ENCODE measurements at places on chromosomes 1 and 21. TPM values are rescaled to one million over a fixed set of nuclear protein-coding genes. Genes with fewer than 3 reads are reported as not detected.

VANGL2 gene
- 18.8 TPM for polyA plus RNA-seq

GRCh38 chr1:209790286-209791193, 6.2 kb upstream of the C1orf74 start:
- peaks cover 68% of the 10 kb centered on the region for H3K36me3 ChIP-seq
- no peak overlapping the region for H3K4me3 ChIP-seq
- no peaks in the 10 kb centered on the region for H3K27me3 ChIP-seq
- H3K27ac ChIP-seq: peak overlapping the region; percentile 78
- DNase-seq: peak; percentile 96

DNA sequence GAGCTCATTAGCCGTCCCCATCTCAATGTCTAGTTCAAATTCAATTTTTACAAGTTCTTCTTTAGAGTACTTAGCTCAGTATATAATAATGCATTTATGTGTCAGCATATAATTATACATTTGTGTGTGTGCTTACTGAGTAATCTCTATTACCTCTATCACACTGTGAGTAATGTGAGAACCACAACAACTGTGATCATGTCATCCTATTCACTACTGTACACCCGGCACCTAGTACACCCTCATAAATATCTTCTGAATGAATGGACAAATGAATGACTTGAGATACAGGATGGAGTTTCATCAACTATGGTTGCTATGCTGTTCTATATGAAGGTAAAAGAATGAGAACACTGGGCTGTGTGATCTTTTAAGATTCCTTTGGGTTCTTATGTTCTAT, 124.0 kb downstream of the GPATCH2 start:
- no peak overlapping the region for H3K27ac ChIP-seq
- no peaks in the 10 kb centered on the region for H3K27me3 ChIP-seq
- H3K4me1 ChIP-seq: no peaks in the 10 kb centered on the region

GRCh38 chr1:61445269-61445825, 279.6 kb downstream of the TM2D1 start:
- no peak overlapping the region for H3K4me3 ChIP-seq
- H3K27ac ChIP-seq: no peak overlapping the region
- DNase-seq: no peak
- H3K27me3 ChIP-seq: no peaks in the 10 kb centered on the region

DNA sequence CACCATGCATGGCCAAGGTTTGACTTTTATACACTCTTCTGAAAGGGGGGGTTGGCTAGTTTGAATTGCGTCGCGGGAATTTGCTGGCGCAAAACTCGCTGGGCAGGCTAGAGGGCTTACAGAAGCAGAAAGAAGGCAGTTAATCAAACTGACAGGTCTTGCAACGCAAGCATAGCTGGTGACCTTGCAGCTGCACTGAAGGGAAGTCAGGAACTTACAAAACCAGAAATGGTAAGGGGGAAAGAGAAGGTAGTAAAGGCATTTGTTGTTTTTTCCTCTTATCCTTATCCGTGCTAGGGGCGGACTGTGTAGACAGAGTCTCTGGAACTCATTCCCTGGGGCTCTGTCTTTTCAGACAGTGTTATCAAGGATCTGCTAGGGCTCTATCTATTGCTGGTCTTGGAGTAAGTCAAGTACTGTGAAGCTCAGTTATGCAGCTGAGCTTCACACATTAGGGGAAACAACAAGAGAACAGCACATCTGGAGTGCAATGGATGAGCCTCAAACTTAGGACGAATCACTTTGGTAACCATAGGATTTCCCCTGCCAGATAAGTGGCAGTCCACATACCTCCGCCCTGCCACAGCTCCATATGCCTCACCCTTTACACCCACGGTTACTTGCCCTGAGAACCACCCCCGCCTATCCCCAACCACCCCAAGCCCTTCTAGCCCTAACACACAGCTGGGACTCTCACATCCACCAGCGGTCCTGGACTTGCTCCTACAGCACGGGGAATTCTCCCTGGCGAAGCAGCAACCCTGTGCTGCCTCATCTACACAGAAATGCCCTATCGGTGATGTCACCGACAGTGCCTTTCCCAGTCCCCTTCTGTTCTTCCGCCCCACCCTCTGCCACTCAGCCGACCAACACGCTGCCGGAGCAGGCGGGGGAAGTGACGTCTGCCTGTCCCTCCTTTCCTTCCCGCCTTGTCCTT, 251.4 kb downstream of the FAM72C start:
- no peak overlapping the region for H3K27ac ChIP-seq
- H3K4me1 ChIP-seq: no peaks in the 10 kb centered on the region
- DNase-seq: no peak
- H3K4me3 ChIP-seq: no peak overlapping the region

- no peak for DNase-seq
- no peaks in the 10 kb centered on the region for H3K36me3 ChIP-seq
- H3K4me1 ChIP-seq: peaks cover 17% of the 10 kb centered on the region
- H3K27me3 ChIP-seq: no peaks in the 10 kb centered on the region
- H3K4me3 ChIP-seq: no peak overlapping the region
Observed at GRCh38 chr1:212593821-212594251, 14.7 kb upstream of the ATF3 start.
